Fibroblast of the aortic adventitia (primary cell): ENCODE measurements at places on chromosomes 4 and X. TPM values are rescaled to one million over a fixed set of nuclear protein-coding genes. Genes with fewer than 3 reads are reported as not detected.

PLAC1 gene
- 0.09 TPM in 1 of 2 replicates, not detected in the other for total RNA-seq

VAMP7 gene
- total RNA-seq: 44.9 and 54.5 TPM in 2 replicates

NEXMIF gene
- not detected in 2 replicates for total RNA-seq

KCND1 gene
- total RNA-seq: 0.81 and 1.4 TPM in 2 replicates

DCX gene
- not detected in 2 replicates for total RNA-seq

KDR gene
- total RNA-seq: 2.5 and 10.9 TPM in 2 replicates

DMP1 gene
- total RNA-seq: not detected in 2 replicates

SERTM2 gene
- total RNA-seq: not detected in 2 replicates

DNA sequence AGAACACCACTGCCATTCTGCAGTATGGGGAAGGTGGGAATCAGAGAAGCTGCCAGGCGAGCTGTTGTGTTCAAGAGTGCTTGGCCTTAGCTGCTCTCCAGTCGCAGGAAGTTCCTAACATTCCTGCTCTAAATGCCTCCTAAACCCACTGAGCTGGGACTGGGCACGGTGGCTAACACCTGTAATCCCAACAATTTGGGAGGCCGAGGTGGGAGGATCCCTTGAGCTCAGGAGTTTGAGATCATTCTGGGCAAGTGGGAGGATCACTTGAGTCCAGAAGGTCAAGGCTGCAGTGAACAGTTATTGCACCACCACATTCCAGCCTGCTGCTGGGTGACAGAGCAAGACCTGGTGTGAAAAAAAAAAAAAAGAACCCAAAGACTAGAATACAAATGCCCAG lies 690.3 kb upstream of the FAM241A start:
- no peak for DNase-seq

DNA sequence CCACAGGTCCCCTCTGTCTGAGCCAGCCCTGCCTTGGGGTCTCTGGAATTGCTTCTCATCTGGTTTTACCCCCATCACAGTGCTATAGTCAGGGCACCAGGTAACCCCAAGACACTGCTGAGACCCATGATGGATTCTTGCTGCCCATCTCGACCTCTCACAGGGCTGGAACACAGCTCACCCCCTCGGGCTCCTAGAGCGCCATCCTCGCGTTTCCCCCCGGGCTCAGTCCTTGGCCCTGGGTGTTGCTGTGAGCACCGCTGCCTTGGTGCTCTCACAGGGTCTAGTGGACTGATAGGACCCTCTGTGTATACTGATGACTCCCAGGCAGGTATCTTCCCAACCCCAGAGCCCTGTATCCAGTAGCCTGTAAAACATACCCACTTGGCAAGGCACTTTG lies 8.8 kb downstream of the MAEA start:
- DNase-seq: no peak

- DNase-seq: no peak
Measured at GRCh38 chrX:119132961-119133360, 5.3 kb upstream of the KIAA1210 start.

DNA sequence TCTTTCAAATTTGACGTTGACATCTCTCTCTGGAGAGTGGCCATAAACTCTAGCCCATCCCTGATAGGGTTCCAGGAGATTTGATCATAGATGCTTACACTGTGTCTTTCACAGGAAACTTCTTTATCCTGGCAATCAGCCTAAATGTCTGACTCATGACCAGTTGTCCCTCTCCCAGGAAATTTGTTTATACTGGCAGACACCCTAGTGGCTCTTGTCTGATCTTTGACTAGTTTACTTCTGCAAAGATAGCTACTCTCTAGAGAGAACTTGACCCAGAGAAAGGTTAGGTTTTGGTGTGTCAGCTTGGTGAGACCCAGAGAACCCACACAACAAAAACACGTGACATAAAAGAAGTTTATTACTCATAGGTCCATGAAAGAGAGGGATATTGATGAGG lies 509.8 kb downstream of the CENPC start:
- DNase-seq: peak; percentile 77

DNA sequence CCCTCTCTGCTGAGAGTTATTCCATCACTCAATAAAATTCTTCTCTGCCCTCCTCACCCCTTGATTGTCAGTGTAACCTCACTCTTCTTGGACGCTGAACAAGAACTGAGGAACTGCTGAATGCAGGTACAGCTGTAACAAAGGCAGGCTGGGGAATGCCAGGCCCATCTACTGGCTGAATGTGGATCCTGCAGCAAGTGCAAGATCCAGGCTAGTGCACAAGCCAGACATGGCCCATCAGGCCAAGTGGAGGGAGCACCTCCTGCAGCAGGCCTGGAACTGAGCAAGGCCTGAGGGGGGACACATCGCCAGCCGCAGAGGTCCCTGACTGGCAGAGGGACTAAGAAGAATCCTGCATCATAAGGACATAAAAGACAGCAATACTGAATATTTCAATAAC lies 411.8 kb upstream of the PCDH10 start:
- no peak for DNase-seq

GRCh38 chrX:139739138-139739537 lies 31.2 kb upstream of the MCF2 start:
- peak; percentile 19 for DNase-seq

- peak; percentile 51 for DNase-seq
Measured at GRCh38 chr4:163554870-163555465, 60.5 kb downstream of the TMA16 start.

GRCh38 chrX:111309083-111309482 lies 38.8 kb upstream of the CAPN6 start:
- no peak for DNase-seq
